Activated naive CD8-positive, alpha-beta T cell treated with anti-CD3 and anti-CD28 coated beads, Interleukin-2, amount 10 ng/mL, durations not matched to agents 7 days and 5 days (primary cell): ENCODE measurements at places on chromosomes 5 and 9.
A peak's percentile ranks its signal among the peaks of the same experiment; 100 is the strongest.

- no peak for DNase-seq
- no peaks in the 10 kb centered on the region for H3K36me3 ChIP-seq
- peaks cover 23% of the 10 kb centered on the region for H3K27me3 ChIP-seq
- H3K4me3 ChIP-seq = no peak within 1 kb of the TSS
- peaks cover 4% of the 10 kb centered on the region for H3K4me1 ChIP-seq
- no peak within 1 kb of the TSS for H3K27ac ChIP-seq
Observed at GRCh38 chr9:133534346-133535291, at the start of gene ADAMTSL2. Gene ADAMTSL2 (plus strand): TSS chr9:133534704. CDS start chr9:133536713, 2,009 bp downstream.

DNA sequence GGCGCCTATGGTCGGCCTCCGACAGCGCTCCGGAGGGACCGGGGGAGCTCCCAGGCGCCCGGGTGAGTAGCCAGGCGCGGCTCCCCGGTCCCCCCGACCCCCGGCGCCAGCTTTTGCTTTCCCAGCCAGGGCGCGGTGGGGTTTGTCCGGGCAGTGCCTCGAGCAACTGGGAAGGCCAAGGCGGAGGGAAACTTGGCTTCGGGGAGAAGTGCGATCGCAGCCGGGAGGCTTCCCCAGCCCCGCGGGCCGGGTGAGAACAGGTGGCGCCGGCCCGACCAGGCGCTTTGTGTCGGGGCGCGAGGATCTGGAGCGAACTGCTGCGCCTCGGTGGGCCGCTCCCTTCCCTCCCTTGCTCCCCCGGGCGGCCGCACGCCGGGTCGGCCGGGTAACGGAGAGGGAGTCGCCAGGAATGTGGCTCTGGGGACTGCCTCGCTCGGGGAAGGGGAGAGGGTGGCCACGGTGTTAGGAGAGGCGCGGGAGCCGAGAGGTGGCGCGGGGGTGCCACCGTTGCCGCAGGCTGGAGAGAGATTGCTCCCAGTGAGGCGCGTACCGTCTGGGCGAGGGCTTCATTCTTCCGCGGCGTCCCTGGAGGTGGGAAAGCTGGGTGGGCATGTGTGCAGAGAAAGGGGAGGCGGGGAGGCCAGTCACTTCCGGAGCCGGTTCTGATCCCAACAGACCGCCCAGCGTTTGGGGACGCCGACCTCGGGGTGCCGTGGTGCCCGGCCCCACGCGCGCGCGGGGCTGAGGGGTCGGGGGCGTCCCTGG is 561 bp downstream of the DAPK1 start:
- no peaks in the 10 kb centered on the region for H3K36me3 ChIP-seq
- no peaks in the 10 kb centered on the region for H3K4me1 ChIP-seq
- peak overlapping the region; percentile 28 for H3K4me3 ChIP-seq
- DNase-seq = peak; percentile 32

GRCh38 chr9:2021731-2022130 is 6.6 kb downstream of the SMARCA2 start:
- peaks cover 71% of the 10 kb centered on the region for H3K4me1 ChIP-seq
- H3K4me3 ChIP-seq = peak overlapping the region; percentile 81
- H3K27ac ChIP-seq = peak overlapping the region; percentile 85
- H3K27me3 ChIP-seq = no peaks in the 10 kb centered on the region

DNA sequence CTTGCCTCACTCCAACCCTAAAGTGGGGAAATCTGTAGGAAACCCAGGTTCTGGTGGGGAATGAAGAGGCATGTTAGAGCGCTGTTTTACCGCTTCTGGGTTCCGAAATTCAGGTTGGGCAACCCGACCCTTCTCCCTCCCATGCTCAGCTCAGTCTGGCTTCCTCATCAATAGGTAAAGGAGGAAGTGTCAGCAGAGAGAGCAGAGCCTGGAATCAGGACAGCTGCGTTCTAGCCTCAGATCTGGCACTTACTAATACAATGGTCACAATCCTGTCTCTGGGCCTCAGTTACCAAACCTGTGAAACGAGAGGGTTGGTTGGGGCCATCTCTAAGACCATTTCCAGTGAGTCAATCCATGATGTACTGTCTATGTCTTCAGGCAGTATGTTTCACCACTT is 16.2 kb upstream of the TNIP1 start:
- peaks cover 76% of the 10 kb centered on the region for H3K4me1 ChIP-seq

DNA sequence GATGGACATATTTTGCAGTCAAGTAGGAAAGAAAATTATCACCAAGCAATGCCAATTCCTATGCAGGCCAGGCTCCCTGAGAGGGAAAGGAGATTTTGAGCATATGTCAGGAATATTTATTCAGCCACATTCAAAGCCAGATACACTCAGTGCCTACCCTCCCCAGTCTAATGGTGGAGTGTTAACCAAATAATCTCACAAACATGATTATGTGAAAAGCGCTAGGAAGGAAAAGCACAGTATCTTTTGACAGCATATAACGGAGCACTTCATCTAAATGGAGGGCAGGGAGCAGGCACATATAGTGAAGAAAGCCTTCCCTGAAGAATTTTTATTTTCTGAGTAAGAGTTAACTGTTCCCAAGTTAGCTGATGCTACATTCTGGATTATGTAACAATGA is 80.3 kb upstream of the SLC30A5 start:
- no peak for DNase-seq
- no peak overlapping the region for H3K4me3 ChIP-seq
- H3K4me1 ChIP-seq = no peaks in the 10 kb centered on the region
- no peaks in the 10 kb centered on the region for H3K36me3 ChIP-seq

DNA sequence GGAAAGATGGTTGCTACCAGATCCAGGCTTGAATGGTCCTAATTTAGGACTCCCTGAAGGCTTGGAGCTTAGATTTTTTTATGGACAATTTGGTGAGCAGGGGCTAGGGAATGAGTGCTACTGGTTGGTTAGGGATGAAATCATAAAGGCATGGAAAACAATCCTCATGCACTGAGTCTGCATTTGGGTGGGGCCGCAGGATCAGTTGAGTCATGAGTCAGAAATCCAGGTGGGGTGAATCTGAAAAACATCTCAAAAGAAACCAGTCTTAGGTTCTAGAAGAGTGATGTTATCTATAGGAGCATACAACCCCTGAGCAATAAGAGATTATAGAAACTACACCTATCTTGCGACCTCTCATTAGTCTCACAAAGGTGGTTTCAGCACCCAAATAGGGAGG is 300.0 kb downstream of the KIF4B start:
- H3K36me3 ChIP-seq = no peaks in the 10 kb centered on the region
- no peak overlapping the region for H3K4me3 ChIP-seq
- H3K4me1 ChIP-seq = no peaks in the 10 kb centered on the region
- no peaks in the 10 kb centered on the region for H3K27me3 ChIP-seq
- DNase-seq = no peak

DNA sequence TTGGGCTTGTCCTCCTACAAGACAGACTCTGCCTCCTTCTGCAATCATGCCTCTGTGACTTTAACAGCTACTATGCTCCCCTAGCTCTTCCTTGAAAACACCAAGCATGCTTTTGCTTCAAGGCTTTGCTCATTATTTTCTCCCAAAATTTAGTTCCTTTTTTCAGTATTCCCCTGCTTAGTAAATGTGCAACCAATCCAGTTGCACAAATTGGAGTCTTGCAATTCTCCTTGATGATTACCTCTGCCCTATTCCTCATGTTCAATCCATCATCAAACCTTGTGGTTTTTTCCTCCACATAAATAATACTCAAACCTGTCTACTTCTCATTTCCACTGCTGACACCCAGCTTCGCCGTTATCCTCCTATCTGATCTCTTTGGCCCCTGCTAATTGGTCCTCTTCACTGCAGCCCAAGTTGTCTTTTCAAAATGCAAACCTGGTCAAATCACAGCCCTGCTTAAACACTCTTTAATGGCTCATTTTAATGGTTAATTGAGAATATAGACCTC is 296.3 kb downstream of the CWC27 start:
- no peak overlapping the region for H3K4me3 ChIP-seq
- no peaks in the 10 kb centered on the region for H3K36me3 ChIP-seq
- no peak for DNase-seq
- H3K4me1 ChIP-seq = no peaks in the 10 kb centered on the region
- no peak overlapping the region for H3K27ac ChIP-seq

DNA sequence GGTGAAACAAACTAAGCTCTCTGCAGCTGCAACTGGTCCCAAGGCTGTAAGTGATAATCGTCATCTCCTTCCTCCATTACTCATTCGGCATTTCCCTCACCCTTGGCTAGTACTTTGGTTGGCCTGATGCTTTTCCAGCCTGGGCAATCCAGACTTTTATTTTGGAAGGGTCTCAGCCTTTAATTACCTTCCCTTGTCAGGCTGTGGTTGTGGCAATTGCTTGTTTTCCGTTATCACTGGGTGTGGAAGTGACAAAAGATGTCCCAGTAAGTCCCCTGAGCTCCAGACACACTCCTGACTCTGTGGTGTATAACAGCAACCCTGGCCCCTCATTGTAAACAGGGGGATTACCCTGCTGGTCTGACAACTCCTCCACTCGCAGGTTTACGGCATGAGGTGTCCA is 6.3 kb upstream of the FAF2 start:
- no peaks in the 10 kb centered on the region for H3K36me3 ChIP-seq
- no peak overlapping the region for H3K4me3 ChIP-seq
- H3K4me1 ChIP-seq = peaks cover 8% of the 10 kb centered on the region
- H3K27ac ChIP-seq = no peak overlapping the region
- DNase-seq = no peak
- H3K27me3 ChIP-seq = peaks cover 10% of the 10 kb centered on the region

DNA sequence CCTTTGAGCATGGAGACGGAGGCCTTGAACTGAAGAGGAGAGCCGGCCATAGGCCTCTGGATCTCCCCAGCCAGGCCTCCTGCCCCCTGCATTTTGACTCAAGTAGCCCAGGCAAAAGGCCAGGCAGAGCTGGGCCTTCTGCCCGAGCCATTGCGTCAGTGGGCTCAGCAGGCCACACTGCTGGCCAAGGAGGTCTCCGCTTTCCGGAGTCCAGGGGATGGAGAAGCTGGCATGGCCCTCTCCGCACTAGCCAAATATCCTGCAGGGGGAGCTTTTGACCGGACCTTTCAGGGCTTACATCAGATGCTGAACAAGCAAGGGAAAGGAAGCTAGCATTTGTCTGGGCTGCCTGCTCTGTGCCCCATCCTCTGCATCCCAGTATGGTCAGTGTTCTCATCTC is 386.8 kb downstream of the TRIM36 start:
- no peaks in the 10 kb centered on the region for H3K27me3 ChIP-seq
- no peak overlapping the region for H3K27ac ChIP-seq
- H3K36me3 ChIP-seq = no peaks in the 10 kb centered on the region
- H3K4me1 ChIP-seq = no peaks in the 10 kb centered on the region

DNA sequence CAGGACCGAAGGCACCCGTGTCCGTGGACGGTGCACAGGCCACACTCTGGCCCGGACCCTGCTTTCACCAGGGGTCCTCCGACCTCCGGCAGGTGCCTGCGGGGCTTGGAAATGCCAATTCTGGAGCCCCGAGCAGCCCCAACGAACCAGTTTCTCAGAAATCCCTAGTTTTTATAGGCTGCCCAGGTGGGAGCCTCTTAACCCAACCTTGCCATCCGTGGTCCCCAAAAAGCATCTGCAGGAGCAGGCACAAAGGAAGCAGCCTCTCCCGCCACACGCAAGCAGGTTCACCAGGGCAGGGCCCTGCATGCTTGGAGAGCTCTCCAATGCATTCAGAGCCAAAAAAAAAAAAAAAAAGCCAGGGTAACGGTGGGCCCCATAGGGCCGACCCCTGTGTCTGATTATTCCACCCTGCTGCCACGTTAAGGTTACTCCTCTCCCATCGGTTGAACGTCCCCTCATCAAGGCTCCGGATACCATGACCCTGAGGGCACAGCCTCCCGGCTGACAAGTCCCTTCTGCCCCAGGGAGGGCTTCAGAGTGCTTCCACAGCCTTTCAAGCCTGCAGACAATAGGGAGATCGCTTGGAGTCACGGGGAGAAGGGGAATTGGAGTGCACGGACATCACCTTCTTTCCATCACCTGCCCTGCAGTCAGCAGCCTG is 796 bp upstream of the TPRN start:
- no peaks in the 10 kb centered on the region for H3K27me3 ChIP-seq
- peaks cover 21% of the 10 kb centered on the region for H3K4me1 ChIP-seq
- no peaks in the 10 kb centered on the region for H3K36me3 ChIP-seq
- DNase-seq = no peak
- peak overlapping the region; percentile 84 for H3K4me3 ChIP-seq
- H3K27ac ChIP-seq = peak overlapping the region; percentile 86

- no peak for DNase-seq
- no peak overlapping the region for H3K4me3 ChIP-seq
- H3K27me3 ChIP-seq = peaks cover 18% of the 10 kb centered on the region
- no peak overlapping the region for H3K27ac ChIP-seq
- no peaks in the 10 kb centered on the region for H3K36me3 ChIP-seq
Observed at GRCh38 chr5:168728546-168729211, 149.5 kb upstream of the PANK3 start.

GRCh38 chr5:34047774-34048572 is 5.0 kb upstream of the C1QTNF3 start:
- peaks cover 8% of the 10 kb centered on the region for H3K36me3 ChIP-seq
- no peak overlapping the region for H3K27ac ChIP-seq
- no peak overlapping the region for H3K4me3 ChIP-seq
- no peaks in the 10 kb centered on the region for H3K27me3 ChIP-seq
- no peak for DNase-seq

DNA sequence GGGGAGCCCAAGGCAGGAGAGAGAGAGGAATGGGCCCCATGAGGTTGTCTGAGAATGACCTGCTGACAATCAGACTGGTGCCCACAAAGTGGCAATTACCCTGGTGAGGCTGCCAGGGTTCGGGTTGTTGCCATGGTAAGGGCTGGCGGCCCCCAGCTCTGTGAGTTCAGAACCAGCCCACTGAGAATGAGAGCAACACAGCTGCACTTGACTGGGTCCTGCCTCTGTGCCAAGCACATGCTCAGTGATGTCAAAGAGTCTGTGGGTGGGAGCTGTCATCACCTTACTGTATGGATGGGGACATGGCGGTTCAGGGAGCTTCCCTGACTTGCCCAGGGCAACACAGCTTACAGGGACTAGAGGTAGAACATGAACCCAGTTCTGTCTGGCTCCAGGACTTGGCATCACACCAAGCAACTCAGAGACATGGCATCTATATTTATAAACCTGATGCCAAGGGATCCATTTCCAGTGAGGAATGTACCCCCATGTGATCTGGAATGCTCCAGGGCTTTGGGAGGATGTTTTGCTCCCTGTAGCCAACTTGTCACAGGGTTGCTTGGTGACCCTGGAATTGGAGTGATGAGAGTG is 38.2 kb upstream of the TEX48 start:
- DNase-seq = no peak
- peaks cover 64% of the 10 kb centered on the region for H3K4me1 ChIP-seq
- H3K27ac ChIP-seq = peak overlapping the region; percentile 98

DNA sequence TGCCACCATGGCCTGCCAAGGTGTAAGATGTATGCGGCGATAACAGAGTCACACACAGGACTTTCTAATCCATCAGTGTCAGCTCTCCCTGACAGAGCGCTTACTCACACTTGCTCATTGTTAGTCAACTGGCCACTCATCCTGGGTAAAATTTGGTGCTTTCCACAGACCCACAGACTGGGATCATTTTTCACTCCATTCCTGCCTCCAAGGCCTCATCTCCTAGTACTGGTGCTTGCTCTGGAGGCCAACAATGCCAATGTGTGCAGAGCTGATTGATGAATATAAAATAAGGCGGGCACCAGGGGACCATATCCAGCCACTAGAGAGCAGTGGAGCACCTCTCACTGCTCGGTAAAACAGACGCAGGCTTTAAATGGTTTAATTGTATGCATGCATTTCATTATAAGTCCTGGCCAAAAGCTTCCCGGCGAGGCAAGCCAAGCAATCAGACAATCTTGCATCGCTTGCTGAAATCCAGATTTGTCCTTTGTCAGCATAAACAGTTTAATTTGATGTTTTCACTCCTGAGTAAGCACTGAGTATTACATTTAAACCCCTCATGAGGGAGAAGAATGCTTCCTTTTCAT is 22.3 kb downstream of the PSMB7 start:
- no peak for DNase-seq
- H3K27ac ChIP-seq = peak overlapping the region; percentile 27
- peaks cover 19% of the 10 kb centered on the region for H3K4me1 ChIP-seq
- H3K4me3 ChIP-seq = no peak overlapping the region
- H3K27me3 ChIP-seq = no peaks in the 10 kb centered on the region
